ENCODE measurements at places on chromosomes 12 and 14.

DNA sequence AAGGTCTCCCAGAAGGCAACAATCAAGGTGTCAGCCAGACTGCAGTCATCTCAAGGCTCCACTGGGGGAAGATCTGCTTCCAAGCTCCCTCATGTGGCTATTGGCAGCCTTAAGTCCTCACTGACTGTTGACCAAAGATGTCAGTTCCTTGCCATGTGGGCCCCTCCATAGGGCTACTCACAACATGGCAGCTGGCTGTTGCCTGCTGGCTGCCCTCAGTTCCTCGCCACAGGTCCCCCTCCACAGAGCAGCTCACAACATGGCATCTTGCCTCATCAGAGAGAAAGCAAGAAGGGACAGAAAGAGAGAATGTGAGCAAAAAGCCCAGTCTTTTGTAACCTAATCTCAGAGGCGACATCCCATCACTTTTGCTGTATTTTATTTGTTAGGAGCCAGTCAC is 34.4 kb upstream of the EGLN3 start:
- DNase-seq, result no peak

DNA sequence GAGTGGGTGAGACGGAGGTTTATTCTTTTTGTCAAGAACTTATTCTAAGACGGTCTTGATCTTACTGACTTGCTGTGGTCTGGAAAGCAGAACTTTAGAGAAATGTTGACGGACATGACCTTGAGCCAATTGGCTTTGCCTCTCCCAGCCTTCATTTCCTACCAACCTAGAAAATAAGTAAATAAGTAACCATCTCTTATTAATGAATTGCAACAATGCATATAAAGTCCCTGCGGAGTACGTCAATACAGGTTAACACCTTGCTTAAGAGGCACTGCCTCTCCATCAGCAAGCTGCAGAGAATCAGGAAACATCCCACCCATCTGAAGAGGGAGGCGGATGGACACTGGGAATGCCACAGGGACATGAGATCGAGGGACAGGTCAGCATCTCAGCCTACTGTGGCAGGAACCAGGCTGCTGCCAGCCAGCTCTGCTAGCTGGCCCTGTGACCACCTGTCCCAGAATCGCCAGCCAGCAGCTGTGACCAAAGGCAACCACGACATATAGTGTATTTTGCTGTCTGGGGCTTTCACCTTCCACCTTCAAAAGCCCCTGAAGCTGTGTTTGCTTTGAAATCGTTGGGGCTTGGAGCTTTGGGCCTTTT is 208.3 kb downstream of the BCL11B start:
- no peak for DNase-seq

- DNase-seq, result no peak
Measured at GRCh38 chr12:10717410-10717809, 5.7 kb downstream of the YBX3 start.

GRCh38 chr12:71694099-71694820 is 8.4 kb downstream of the TMEM19 start:
- DNase-seq, result no peak

- no peak for DNase-seq
Measured at GRCh38 chr14:89146274-89146673, 270.8 kb downstream of the FOXN3 start.

- DNase-seq, result no peak
Measured at GRCh38 chr12:107600581-107601144, 84.9 kb upstream of the PWP1 start.

DNA sequence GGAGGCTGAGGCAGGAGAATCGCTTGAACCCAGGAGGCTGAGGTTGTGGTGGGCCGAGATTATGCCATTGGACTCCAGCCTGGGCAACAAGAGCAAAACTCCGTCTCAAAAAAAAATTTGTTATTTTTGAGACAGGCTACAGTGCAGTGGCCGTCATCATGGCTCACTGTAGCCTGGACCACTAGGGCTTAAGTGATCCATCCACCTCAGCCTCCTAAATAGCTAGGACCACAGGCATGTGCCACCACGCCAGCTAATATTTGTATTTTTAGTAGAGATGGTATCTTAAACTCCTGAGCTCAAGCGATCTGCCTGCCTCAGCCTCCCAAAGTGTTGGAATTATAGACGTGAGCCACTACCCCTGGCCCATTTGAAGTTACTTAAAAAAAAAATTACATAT is 966 bp upstream of the PCBP2 start:
- no peak for DNase-seq

DNA sequence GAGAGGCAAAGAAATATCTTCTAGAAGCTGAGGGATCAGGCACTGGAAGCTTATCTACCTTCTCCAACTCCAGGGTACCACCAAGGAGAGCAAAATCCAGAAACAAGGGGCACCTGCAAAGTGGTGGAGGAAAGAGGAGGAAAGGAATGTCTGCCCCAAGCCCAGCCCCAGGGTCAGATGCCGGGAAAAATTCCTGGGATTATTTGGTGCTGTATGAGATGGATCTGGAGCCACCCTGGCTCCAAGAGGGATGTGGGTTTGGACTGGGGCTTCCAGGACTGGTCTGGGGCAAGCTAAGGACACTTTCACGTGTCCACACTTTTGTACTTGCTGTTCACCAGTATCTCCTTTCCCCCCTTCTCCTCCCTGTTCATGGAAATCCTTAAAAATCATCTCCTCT is 69.8 kb downstream of the DPF3 start:
- no peak for DNase-seq

DNA sequence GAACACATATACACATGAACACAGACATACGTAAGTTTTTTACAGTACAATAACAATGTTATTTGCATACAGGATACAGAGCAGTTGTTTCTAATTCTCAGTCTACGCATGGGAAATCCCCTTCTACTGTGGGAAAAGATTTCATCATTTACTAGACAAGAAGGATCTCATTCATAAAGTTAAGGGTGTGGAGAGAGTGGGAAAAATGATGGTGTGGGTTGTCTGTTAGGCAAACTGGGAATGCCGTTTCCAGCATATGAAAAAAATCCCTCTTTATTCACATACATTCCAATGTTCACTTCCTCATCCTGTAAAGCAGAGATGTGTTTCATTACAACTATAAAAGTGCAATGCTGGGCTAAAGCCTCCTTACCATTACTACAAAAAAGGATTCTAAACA is 120.9 kb downstream of the SINHCAF start:
- DNase-seq, result no peak
